ENCODE measurements at places on chromosomes 1 and 21.
A peak's percentile ranks its signal among the peaks of the same experiment; 100 is the strongest.

DNA sequence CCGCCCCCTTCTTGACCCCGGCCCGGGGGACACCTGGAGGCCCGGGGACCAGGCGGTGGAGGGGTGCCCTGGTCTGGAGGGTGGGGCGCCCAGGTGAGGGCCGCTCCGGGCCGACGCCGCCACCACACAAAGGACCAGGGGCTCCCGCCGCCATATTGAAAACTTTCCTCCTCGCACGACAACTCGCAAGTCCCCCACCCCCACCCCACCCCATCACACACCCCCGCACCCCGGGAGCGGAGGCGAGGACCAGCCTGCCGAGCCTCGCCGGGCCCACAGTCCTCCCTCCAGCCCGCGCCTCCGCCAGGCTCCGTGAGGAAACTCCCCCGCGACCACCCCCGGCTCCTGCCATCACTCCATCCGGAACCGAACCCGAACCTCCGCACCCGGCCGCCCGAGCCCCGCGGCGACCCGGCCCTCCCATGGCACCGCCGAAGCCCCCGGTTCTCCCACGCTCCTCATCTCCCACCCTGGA is 733 bp downstream of the KDM5B start:
- DNase-seq = peak; percentile 18

DNA sequence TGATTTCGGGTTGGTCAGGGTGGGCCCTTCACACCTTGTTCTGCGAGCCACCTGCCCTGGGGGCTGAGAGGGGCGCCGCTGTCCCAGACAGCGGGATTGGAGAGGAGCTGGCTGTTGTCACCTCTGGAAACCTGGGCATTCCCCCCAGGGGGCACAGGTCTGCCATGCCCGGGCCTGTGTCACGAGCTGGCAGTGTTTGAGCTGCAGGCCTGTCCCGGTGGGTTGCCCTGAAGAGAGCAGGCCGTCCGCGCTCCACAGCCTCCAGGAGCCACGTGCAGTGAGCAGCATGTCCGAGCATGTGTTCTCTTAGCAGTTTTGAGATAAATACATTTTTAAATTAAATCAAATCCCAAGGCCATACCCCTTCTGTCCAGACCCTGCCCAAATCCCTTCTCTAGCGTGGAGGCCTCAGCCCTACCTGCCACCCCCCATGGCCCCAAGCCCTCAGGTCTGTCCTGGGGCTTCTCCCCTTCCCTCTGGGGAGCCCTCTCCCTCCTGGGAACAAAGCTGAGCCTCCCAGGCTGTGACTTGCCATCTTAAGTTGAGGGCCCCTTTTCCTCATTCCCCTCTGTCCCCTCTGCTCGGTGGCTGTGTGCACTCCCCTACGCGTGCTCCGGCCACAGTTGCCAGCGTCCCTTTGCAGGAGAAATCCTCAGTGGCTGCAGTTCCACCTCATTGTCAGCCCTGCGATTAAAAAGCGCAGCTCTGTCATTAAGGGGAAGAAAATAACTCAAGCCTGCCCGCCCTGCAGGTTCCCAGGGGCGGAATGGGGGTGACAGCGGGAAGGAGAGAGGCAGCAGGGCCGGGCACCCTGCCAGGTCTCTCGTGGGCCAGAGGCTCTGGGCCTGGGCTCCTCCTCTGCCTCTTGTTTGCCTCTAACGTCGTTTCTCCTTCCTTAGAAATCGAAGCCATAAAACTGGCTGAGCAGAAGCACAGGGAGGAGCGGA is 26.6 kb downstream of the SLX9 start:
- peak; percentile 78 for DNase-seq

DNA sequence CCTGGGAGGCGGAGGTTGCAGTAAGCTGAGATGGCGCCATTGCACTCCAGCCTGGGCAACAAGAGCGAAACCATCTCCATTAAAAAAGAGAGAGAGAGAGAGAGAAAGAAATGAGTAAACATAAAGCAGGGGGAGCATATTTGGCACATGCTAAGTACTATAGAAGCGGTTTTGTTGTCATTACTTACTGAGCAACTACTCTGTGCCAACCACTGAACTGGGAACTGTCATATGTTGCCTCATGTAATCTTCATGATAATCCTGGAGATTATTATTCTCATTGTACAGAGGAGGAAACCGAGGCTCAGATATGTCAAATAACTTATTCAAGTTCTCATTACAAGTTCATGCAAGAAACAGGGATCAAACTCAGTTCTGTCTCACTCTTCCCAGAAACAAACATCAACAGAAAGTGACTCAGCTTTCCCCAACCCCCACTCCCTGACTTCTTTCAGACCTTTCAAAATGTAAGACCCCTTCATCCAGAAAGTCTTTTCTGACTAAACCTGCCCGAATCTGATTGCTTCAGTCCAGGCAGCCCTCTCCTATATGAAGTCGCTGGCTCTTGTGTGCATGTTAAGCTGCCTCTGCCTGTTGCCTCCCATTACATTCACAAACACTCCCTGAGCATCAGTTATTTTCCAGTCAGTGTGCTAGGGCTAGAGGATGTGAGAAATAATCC is 23.5 kb downstream of the LAMB3 start:
- no peak for DNase-seq

GRCh38 chr1:38418195-38419030 is 371.8 kb upstream of the POU3F1 start:
- no peak for DNase-seq

GRCh38 chr1:218201601-218202000 is 83.5 kb upstream of the RRP15 start:
- DNase-seq = no peak

DNA sequence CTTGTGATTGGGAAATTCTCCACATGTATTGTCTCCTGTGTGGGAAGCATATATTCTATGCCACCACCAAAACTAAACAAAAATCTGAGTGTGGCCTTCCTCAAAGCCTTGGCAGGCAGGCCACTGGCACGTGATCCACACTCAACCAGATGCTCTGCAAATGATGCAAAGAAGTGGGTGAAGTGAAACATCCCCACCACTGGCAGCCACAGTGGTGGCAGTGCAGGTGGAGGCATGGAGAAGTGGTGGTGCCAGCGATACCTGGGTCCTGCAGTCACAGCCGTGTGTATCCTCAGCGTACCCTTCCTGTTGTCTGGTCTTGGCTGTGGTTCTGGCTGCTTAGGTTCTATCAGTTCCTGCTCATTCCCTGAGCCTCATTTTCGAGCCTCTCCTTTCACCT is 65.2 kb downstream of the PLPPR5 start:
- DNase-seq = no peak

DNA sequence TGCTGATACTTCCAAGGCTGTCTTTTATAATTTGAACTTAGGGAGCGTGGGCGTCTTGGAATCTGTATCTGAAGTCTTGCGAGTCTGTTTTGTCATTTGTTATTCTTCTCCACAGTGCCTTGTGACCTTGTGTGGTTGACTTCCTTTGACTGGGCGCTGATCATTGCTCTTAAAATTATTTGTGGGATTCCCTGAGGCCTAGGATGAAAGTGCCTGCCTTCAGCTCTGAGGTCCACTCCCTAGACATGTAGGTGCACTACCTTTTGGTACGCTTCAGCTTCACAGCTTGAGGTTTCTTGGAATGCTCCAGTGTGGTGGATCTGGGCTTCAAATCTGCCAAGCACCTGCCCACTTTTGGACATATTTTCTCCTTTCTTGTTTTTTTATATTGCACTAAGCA is 50.2 kb upstream of the IGSF5 start:
- no peak for DNase-seq

DNA sequence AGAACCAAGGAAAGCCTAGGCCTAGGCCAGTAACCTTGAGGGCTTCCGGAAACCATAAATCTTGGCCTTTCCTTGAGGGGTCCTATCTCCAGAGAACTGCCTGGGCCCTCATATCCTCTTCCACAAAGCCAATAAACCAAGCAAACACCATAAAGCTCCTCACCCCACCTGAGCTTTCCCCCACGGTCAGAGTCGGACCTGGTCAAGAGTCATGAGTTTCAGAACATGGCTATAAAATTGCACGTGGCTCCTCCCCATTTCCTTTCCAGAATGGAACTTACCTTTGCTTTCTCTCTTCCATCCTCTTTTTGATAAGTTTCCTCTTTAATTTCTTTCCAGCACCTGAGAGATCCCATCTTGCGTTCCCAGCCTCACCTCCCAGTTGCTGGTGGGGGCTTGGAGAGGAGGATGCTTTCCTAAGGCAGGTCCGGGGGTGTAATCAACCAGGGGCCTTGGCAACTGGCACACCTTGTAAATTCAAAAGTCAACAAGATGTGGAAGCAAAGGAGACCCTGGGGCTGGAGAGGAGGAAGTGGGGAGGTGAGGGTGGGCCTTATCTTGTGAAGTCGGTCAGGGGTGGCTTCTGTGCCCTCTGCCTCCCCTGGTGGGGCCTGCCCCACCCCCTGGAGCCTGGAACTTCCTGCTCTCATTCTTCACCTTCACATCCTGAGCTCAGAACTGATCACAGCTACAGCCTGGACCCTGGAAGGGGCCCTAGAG is 259.9 kb downstream of the FOXD2 start:
- no peak for DNase-seq

DNA sequence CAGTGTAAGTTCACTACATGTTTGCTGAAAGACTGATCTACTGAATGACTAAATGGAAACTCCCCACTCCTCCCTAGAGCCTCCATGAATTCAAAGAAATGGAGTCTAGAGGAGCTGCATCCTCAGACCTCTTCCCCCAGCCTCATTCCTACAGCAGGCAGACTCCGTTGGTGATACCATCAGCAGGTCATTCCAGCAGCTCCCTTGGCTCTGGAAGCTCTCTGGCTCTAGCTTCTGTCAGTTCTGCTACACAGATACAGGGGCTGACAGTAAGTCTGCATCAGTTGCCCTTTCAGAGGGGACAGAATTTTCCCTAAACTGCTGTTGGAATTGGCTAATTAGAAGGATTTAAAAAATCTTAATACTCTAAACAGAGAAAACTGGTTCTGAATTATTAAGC is 31.7 kb upstream of the DMRTA2 start:
- no peak for DNase-seq

GRCh38 chr1:55877437-55878232 is 662.5 kb upstream of the USP24 start:
- no peak for DNase-seq

GRCh38 chr1:92310185-92310597 is 11.3 kb downstream of the RPAP2 start:
- no peak for DNase-seq

DNA sequence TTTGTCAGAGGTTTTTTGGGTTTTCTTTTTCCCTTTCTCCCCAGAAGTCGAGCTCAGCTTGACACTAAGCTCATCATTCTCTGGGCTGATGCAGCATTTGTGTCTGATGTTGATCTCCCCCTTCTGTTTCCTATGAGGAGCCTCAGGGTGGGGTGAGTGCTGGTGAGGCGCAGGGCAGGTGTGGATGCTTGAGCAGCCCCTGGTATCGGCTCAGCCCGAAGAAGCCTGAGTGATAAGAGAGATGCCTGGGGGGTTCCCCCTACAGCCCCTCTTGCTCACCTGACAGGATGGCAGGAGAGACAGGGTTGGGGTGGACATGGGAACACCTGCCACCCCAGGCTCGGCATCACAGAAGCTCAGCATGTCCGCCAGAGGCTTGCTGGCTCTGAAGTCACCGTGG is 239.0 kb downstream of the RHOU start:
- no peak for DNase-seq

DNA sequence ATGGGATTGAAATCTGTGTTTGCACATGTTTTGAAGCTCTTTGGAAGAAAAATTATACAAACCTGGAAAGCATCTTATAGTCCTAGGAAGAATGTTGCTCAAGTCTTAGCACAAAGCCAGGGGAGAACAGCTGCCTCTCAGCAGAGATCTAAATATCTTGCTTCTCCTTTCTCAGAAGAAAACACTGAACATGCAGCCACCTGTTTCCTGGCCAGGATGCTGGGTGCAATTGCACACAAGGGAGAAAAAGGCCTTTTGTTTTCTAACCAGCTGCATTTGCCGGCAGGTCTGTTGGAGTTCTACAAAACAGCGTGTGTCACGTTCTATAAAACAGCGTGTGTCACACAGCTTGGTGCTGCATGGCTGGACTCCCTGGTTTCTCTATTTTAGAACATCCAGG is 259.6 kb upstream of the PLD5 start:
- no peak for DNase-seq

GRCh38 chr1:24481101-24481500 is 21.5 kb upstream of the RCAN3 start:
- DNase-seq = no peak

- no peak for DNase-seq
Observed at GRCh38 chr1:40876891-40877290, 14.7 kb upstream of the CITED4 start.

DNA sequence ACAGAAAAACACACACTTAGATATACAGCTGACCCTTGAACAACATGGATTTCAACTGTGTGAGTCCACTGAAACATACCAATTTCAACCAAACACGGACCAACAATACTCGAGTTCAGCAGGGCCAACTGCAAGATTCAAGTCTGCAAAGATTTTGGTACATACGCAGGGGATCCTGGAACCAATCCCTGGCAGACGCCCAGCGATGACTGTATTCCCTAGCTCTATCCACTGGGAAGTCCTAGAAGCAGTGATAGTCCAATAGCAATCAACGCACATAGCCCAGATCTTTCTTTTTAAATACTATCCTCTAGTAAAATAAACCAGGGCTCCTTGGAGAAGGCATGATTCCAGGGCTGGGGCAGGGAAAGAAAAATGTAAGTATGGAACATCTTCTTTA is 9.0 kb downstream of the DDX59 start:
- DNase-seq = peak; percentile 36

- no peak for DNase-seq
Observed at GRCh38 chr21:36976882-36977651, 10.6 kb upstream of the HLCS start.

- DNase-seq = no peak
Observed at GRCh38 chr1:199490769-199491527, 536.6 kb upstream of the NR5A2 start.

GRCh38 chr1:53448241-53448841 is 10.9 kb upstream of the DMRTB1 start:
- no peak for DNase-seq

GRCh38 chr1:210001751-210002150 is 63.7 kb downstream of the SYT14 start:
- no peak for DNase-seq

DNA sequence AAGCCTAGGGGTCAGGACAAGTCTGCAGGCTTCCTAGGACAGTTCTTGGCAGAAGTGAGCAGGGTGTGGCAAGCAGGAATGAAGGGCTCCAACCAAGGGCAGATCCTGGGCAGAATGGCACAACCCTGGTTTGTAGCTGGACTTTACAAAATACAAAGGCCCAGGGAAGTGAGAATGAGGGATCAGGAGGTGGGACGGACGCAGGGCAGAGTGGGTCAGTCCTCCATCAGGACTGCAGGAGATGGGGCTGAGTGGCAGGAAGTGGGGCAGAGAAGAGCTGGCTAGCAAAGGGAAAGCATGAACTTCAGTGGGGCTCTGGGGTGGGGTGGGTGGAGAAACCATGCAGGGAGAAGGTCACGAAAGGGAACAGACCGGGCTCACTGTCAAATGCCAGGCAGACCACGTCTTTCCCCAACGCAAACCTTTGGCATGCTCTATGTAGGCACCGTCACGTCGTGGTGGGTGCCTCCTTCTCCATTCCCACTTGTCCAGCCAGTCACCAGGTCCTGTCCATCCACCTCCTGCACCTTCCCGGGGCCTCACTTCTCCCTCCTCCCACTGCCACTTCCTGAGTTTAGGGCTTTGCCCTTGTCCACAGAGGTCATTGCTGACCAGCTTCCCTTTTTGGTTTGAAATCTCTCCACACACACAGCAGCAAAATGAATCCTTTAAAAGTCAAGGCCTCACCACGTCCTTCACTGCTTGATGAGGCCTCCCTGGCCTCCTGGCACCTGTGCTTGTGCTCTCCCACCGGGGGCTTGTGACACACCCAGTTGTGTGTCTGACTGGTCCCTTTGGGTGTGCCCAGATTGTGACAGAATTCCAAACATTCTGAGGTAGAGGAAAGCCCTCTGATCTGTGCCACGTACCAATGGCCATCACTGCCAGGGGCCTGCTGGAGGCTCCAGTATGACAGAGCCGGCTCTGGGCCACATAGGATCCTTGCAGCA is 8.7 kb upstream of the CLDN19 start:
- no peak for DNase-seq

Data from heart right ventricle (tissue), 16 donors.